ENCODE measurements at places on chromosomes 13 and 19.

- no peak for DNase-seq
Observed at GRCh38 chr13:103039183-103039582, 27.0 kb downstream of the SLC10A2 start.

DNA sequence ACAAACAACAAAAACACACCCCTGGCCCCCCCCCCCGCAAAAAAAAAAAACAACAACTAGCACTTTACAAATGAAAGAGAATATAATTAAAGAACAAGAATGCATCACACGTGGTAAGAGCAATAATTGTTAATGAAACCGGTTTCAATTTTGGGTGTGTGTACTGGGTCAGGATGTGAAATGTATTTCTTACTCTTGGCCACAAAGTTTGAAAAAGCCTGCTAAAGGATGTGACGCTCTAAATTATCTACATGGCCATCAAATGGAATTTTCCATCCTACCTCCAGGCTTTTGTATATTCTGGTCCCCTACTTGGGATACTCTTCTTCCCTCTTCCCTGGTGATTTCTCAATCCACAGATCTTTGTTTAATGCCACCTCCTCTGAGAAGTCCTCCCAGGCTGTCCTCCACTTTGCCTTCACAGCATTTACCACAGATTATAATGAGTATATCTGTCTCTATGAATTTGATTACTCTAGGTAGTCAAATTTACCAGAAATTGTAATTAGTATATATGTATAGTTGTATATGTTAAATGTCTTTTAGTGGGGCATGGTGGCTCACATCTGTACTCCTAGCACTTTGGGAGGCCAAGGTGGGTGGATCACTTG is 2.1 kb downstream of the SARS2 start:
- DNase-seq, result no peak

DNA sequence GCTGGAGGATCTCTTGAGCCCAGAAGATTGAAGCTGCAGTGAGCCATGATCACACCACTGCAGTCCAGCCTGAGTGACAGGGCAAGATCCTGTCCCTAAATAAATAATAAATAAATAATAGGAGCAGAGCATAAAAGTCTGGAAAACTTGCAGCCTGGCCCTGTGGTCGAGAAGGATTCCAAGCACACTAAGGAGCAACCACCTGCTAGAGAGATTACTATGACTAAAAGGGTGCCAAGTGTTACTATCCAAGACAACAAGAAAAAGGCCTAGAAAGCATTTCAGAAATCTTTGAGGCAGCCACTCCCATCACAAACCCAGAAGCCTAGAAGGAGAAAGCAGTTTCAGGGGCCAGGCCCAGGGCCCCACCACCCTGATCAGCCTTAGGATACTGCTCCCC is 46.1 kb downstream of the LHFPL6 start:
- no peak for DNase-seq

- peak; percentile 66 for DNase-seq
Observed at GRCh38 chr19:10292789-10293636, 3.3 kb downstream of the ICAM5 start.

All from mucosa of descending colon (tissue), 3 donors.